ENCODE measurements at places on chromosomes 12 and 14.

DNA sequence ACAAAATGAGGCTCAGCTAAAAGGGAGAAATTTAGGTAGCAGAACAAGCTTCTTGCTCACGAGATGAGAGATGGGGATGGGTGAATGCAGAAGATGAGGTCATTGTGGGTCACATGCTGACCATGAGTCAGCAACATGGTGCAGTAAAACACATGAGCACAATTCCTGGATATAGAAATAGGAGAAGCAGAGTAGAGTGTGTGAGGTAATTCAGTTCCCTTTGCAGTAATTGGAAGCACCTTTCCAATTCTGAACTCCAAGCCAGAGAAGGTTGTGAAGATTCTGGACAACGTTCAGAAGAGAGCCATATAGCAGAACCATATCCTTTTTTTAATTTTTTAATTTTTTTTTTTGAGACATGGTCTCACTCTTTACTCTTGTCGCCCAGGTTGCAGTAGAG, 62.0 kb upstream of the LMNTD1 start:
- no peak for DNase-seq

GRCh38 chr12:47944685-47945340, 18.6 kb upstream of the TMEM106C start:
- no peak for DNase-seq

GRCh38 chr12:120158351-120158750, 36.2 kb downstream of the GCN1 start:
- no peak for DNase-seq

DNA sequence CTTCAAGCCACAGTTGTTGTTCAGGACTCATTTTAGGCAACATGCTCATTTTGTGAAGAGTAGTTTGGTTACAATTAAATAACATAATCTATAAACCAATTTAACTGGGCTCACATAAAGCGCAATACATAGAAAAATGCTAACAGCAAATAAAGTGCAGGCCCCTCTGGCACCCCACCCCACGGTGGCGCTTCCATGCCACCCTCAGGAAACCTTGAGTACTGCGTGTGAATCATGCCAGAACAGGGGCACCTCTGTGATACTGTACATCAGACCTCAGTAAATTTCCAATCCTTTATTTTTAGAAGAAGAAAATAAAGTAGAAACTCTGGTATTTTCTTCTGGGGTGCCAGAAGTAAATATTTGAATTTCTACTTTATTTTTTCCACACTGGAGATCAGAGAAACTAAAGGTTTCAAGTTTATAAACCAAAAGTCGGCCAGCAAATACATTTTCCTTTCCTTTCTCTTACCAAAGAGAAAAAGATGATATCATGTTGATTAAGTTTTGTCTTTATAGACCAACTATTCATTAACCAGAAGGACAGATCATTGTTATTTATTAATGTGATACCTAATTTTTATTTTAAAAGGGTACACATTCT, 316.8 kb downstream of the PAWR start:
- DNase-seq, result no peak

GRCh38 chr12:7856516-7856915, 16.2 kb downstream of the SLC2A14 start:
- no peak for DNase-seq

GRCh38 chr14:22532345-22533056, 56.5 kb downstream of the DAD1 start:
- DNase-seq, result no peak

DNA sequence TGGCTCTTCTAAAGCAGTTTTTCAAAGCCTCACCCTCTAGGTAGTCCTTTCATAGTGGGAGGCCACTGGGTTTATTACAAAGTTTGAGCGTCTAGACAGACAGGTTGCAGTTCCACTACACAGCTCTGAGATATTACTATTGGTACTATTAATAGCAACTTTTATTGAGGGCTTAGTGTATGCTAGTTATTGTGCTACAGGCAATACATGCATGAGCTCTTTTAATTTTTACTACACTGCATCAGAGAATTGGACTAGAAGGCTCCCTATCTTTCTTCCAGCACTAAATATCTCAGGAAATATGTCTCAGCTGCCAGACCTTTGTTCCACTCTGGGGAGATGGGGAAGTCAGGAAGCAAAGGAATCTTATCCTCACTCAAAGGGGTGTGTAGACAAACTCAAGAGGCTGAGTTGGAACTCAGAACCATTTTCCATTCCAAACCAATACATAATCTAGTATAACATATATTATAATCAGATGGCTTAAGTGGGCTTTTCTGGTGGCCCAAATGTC, 161.8 kb upstream of the SLC38A2 start:
- DNase-seq, result no peak

DNA sequence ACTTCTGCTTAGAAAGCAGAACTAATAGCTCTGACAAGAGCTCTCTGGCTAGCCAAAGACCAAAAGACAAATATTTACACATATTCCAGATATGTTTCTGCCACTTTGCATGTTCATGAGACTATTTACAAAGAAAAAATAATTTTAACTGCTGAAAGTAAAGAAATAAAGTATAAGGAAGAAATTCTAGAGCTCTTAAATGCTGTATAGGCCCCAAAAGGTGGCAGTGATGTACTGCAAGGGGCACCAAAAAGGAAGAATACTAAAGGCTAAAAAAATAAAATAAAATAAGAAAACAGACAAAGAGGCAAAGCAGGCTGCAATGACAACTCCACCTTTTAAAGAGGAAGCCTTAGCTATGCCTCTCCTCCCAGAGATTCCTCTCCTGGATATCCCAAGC, 23.0 kb downstream of the KLRK1 start:
- DNase-seq, result no peak

DNA sequence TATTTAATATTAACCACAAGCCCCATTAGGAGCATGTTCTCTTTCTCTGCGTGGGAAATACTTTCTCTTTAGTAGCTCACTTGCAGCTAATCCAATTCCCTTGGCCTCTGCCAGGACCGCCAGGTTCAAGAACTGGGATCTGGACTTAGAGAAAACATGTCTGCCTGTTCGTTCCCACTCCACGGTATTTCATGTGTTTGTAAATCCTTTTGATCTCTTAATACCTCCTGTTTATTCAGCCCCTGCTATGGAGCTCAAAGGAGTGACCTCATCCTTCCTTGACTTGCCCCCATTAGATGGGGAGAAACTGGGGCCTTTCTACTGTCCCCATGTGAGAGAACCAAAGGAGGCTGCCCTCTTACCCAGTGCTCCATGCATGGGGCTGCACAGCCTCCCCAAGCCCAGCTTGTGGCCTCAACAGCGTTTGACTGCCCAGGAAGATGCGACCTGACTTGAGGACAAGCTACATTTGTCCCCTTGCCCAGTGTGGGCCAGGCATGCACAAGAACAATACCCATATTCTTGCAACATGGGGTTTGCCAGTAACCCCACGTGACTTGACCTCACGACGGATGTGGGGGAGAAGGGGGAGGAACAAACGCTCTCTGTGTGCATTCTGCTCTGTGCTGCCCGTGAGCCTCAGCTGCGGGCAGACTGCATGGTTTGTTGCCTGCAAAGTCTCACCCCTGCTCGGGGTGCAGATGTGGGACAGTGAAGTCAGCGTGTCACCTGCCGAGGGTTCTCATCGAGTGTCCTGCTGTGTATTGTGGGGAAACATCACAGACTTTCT, 30.3 kb downstream of the CD9 start:
- no peak for DNase-seq

GRCh38 chr14:95741038-95741490, 27.1 kb upstream of the TCL1A start:
- no peak for DNase-seq

DNA sequence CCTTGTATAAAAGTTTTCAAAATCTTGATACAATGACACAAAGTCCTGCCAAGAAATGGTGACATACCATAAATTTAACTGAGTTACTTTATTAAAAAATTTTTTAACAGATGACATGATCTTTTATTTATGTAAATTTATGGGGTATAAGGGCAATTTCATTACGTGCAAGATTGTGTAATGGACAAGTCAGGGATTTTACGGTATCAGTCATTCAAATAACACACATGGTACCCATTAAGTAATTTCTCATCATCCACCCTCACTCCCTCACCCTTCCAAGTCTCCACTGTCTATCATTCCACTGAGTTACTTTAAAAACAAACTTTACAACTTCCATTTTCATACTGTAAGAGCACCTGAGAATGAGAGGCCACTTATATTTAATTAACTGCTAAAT, 37.4 kb downstream of the SPTLC2 start:
- DNase-seq, result no peak

DNA sequence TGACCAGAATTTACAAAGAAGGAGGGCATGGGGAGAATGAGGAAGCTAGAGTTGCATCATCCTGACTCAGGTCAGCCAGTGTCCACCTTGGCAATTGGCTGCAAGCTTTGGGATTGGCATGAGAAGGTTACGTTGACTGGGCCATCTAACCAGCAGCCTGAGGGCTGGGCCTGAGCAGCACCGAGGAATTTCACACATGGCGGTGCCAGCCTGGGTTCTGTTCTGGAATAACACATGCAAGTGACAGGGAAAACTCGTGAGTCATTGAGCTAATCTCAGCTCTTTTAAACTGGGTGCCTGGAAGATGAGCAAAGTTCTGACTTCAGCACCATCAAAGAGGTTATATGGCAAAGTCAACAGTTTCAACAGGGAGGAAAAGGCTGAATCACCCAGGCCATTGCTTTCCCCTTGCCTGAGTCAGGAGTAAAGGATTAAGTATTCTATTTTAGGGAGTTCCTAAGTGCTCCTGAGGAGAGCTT, 543.2 kb upstream of the TBX3 start:
- no peak for DNase-seq

GRCh38 chr12:29426498-29426897, 45.5 kb upstream of the ERGIC2 start:
- DNase-seq, result no peak

DNA sequence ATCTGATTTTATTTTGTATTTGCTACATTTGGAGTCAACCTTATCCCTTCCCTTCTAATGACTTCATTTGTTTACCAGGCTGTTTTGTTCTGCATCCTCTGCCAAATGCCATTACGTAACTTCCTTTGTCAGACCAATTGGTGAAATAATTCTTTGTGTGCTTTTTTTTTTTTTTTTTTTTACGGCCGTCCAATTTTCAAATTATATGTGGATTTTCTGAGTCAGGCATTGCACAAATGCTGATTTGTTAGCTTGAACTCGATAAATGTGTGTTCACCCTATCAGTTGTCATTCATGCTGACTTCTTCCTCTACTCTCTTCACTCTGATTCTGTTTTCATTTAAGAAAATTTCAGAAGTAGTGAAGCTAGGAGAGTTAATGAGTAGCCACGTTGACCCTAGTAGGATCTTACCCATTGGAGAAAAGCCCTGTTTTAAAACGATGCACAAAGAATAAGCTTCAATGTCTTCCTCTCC, 386.2 kb downstream of the DIO2 start:
- DNase-seq, result no peak

- DNase-seq, result no peak
These were observed 229.4 kb downstream of the CHST11 start for GRCh38 chr12:104686196-104686595.

- no peak for DNase-seq
These were observed 136.6 kb downstream of the C12orf75 start for GRCh38 chr12:105466901-105467598.

GRCh38 chr12:87270919-87271318, 758.3 kb downstream of the C12orf50 start:
- no peak for DNase-seq

DNA sequence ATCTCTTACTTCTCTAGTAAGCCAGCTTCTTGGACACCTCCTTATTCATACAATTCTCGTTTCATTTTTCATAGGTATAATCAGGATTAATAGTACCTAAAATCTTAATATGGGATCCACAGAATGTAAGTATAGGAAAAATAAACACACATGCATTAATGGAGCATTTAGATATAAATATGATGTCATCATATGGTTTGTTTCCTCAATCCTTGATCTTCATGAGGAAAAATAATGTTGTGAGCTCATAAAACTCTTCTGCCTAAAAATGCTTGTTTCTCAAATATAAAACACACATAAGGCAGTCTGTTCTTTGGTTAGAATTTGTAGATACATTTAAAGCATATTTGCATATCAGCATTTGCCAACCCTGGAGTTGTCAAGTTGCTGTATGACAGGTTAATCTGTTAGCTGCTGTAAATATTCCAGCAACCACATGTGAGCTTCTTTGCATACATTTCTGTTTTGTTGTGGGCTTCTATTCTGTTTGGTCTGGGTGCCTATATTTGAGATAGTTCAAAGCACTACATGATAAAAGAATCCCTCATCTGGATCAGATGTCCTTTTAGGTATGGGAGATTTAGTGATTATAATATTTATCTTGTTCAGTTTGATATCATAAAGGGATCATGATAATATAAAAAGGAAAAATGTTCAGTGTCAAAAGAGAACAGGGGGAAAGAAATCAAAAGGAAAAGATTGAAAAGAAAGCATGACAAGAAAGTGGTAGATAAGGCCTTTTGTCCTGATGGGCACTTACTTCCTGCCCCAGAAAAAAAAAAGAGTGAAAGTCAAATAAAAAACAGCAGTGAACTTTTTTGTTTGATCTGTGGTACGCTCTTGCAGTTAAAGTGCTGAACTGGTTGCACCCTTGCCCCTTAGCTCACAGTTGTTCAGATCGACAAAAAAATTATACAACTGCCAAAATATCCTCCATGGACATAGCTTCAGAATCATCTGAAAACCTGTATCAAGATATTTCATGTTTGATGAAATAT, 68.6 kb downstream of the ACSS3 start:
- no peak for DNase-seq

DNA sequence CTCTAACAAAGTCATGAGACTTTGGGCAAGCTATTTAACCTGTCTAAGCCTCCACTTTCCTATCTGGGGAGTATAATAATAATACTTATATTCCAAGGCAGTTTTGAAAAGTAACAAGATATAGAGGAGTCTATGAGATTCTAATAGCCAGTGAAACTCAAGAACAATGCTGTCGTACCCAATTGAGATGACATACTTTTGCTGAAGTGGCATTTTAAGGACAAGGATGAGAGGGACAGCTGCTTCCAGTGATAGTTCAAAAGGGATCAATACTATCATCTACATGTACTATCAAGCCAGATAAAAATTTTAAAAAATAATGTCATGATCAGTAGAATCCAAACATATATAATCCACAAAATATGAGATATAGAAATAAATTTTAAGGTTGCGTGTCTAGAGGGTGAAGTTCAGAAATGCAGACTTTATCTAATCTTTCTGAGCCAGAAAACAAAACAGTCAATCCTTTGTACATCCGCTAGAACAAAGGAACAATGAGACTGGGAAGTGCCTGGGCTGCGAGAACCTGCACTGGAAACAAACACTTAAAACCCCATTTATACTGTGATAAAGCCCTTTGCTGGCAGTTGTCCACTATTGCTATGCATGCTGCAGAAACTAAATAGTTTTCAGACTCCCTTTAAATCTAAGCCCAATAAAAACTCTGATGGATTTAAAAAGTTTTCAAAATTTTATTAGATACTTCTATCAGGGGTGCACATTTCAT, 38.6 kb downstream of the PTPRB start:
- no peak for DNase-seq

Data from mesenteric fat pad (tissue), 1 donor.